ENCODE measurements at places on chromosomes 3 and 15. TPM values are rescaled to one million over a fixed set of nuclear protein-coding genes. Genes with fewer than 3 reads are reported as not detected.
A peak's percentile ranks its signal among the peaks of the same experiment; 100 is the strongest.

Gene ITGA11
- total RNA-seq, result 4.3 TPM

DNA sequence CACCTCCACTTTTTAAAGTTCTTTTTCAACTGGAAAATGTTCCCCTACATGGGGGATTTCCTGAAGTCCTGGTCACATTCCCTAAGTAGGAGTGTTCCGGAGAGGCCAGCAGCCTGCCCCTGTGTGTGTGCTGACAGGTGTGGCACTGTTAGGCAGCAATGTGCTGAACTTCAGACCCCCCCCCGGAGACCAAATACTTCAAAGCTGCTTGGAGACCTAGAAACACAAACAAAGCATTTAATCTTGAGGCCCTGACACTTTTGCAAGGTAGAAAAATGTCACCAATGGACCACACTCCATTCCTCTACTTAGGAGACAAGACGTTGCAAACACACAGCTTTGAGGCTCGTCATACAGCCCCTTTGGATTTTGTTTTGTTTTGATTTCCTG lies 259.6 kb upstream of the CTNNB1 start:
- DNase-seq, result peak; percentile 84

DNA sequence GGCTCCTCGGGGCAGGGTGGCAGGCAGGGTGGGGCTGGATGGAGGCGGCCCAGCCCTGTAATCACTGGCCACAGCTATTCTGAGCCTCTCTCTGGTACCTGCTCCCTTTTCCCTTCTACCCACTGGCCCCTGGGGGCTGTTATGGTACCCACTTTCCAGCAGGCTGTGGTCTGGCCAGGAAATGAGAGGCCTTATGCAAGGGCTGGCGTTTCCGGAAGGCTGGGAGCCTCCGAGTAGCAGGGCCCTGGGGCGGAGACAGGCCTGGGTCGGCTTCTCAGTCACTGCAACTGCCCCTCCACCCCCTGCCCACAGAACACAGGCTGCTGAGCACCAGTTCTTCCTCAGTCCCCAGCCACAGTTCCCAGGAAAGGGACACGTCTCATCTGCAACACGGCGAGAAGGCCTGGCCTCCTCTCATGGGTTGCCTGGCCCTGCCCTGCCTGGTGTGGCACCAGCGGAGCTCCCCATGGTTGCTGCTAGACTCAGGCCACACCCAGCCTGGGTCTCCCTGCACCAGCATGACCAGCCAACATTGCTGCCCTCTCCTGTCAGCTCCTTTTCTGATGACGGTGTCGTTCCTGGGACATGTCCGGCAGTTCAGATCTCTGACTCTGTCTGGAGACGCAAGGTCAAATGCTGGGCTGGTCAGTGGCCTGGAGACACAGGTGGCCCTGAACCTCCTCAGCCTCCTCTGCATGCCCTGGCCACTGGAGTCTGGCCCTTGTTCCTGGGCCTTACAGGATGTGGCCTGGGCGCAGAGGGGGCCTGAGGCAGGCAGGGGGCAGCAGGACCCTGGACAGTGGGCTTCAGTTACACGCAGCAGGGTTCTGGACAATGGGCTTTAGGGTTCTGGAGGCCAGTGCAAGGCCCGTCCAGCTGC lies 6.5 kb downstream of the CHST13 start:
- DNase-seq, result peak; percentile 36

GRCh38 chr3:194031867-194032635 lies 103.9 kb upstream of the HES1 start:
- DNase-seq, result no peak

Gene CLDN18
- total RNA-seq, result 5.3 TPM

DNA sequence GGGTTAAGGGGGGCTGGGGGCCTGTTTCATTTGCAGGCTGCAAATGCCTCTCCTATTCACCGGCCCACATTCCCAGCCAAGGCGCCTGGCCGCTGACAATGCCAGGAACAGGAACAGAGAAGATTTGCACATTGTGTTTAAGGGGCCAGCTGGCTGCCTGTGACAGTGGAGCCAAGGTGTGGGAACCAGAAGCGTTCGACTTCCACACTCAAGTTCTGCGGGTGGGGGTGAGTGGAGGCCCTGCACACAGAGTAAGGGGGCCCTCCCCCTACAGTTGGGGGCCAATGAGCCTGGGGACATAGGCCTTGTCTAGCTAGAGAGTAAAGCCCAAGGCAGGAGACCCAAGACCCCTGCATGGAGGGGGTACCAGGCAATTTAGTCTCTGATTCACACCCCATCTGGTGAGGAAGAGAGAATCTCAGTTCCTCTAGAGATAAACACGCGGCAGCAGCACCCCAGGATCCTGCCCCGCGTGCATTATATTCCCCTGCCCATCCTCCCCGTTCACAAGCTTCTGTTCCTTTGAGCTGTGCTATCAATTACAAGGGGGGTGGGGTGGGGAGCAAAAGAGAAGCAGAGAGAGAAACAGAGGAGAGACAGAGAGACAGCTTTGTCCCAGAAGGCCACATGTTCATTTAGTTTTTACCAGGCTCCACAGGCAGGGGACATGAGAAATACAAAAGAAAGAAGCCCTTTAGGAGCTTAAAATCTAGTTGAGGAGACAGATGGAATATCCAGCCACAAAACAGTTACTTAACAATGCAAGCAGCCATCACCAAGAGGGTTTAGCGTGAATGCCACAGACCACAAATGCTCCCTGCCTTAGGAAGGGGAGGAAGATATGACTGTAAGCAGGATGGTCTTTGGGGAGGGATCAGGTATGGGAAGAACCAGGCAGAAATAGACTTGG lies 9.2 kb downstream of the IGDCC3 start:
- no peak for DNase-seq

DNA sequence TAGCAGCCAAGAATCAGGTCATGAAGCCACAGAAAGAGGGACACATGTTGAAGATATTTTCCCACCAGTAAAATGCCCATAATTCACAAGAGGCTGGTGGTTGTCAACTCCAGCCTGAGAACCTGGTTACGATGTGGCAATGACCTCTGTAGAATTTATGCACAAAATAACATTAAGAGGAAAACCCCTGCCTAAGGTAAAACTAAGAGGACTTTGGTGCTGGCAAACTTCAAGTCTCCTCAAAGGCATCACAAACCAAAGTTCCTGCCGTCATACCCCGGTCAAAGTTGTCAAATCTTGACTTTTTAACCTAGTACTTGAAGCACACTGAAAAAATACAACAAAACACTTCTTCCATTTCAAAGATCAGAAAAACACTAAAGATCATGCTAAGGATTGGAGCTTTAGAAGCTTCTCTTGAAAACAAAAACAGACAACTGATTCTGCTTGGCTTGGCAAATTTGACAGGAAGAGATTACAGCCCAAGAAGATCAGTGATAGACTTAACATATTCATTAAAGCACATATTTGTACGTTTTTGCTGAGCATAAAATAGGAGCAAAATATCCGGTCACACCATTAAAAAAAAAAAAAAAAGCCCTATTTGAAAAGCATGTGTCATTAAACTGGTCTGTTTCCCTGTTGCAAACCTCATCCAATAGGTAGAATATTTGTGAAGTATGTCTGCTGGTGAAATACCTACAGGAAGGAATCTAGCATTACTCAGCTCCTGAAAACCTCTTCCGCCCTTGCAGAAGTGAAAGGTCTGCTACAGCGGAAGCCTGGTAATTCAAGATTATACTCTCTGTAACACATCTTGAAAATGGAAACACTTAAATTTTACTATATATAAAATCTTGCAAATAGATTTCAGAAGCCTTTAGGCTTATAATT lies 22.8 kb downstream of the EIF4E3 start:
- no peak for DNase-seq

Gene FSTL1
- total RNA-seq, result 106 TPM
